Non-pigmented ciliary epithelial cell (primary cell): ENCODE measurements at places on chromosomes 4 and X.

DNA sequence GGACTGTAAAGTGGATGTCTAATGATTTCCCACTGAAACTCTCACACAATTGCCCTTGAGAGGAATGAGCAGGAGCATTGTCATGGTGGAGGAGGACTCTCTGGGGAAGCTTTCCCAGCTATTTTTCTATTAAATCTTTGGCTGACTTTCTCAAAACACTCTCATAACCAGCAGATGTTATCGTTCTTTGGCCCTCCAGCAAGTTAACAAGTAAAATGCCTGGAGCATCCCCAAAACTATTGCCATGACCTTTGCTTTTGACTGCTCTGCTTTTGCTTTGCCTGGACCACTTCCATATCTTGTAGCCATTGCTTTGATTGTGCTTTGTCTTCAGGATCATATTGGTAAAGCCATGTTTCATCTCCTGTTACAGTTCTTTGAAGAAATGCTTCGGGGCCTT lies 120.2 kb upstream of the PDE5A start:
- DNase-seq = no peak

DNA sequence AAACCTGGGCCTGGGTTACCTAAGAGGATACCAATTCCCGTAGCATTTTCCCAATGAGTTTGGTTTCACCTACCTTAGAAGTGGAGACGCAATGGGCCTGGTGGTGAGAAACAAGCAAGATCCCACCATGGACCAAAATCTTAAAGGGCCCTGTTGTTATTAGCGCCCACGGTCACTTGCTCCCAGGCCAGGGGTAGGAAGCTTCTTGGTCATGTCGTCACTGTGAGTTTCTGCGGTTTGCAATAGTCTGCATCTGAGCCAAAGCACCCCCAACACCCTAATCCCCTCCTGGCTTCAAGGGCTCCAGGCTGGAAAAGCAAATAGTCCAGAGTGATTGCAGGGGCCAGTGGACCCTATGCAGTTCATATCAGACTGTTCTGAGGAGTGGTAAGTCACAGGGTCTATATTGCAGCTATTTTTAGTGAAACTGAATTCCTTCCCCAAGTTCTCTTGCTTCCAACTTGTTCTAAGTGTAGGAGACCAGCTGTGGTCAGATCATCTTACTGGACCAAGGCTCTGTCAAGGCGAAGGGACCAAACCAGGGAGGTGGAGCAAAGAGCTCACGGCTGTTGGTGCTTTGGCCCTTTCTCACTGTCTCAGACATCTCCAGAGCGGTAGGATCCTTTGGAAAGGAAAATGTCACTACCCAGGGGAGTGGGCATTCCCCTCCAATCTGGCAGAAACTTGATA lies 307.9 kb upstream of the F9 start:
- DNase-seq = no peak

- DNase-seq = no peak
These were observed 7.6 kb downstream of the FABP2 start for GRCh38 chr4:119314356-119314755.

- DNase-seq = no peak
These were observed 19.5 kb upstream of the PACRGL start for GRCh38 chr4:20680736-20681135.

GRCh38 chr4:89639395-89639794 lies 197.6 kb downstream of the SNCA start:
- no peak for DNase-seq

GRCh38 chr4:76795243-76795642 lies 102.7 kb downstream of the SOWAHB start:
- DNase-seq = no peak

DNA sequence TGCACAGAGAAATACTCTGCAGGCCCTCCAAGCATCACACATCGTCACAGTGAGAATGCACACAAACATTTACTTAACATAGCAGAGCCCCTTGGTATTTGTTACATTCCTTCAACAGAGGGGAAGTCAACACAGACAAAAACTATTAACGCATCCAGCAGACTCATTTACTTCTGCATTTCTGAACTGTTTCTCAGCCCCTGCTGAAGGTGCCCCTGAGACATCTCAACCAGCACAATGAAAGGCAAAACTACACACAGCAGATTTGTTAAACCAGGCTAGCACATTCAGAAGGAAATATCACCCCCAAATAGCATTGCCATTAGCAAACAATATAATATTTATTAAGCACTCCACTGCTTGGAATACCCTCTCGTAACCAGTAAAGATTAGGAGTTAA lies 367.0 kb downstream of the RAB28 start:
- DNase-seq = no peak

- no peak for DNase-seq
These were observed 20.9 kb downstream of the HNRNPD start for GRCh38 chr4:82352825-82353366.

DNA sequence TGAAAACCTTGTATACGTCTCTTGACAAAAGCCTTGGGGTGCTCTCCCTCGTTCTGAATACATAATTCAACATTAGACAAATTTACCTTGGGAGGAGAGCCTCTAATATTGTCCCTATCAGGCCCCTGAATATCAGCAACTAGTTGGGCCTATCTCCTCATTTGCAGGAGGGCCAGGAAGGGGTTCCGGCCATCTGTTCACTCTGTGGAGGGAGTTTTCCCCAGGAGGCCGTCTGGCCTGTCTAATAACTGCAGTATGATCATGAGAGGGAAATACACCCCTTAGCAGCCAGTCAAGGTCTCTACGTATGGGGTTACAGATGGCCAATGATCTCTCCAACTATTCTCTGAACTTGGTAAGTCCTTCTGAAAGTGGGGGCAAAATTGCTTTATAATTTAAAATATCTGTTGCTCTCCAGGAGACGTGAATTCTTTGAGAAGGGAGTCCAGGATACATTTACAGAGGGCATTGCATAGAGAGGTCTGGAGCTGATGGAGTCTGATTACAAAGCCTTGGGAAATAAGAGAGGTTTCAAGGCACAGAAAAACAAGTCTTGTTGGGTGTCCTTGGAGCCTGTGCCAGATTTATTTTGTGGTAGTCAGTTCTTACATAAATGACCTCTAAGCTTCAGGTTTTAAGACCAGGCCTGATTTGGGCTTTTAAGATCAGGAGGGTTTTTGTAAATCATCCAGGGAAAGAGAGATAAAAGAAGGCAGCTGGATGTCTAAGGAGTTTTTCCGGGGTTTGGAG lies 48.2 kb upstream of the UXT start:
- no peak for DNase-seq

- no peak for DNase-seq
These were observed 1192.6 kb downstream of the C4orf33 start for GRCh38 chr4:130288576-130288975.

DNA sequence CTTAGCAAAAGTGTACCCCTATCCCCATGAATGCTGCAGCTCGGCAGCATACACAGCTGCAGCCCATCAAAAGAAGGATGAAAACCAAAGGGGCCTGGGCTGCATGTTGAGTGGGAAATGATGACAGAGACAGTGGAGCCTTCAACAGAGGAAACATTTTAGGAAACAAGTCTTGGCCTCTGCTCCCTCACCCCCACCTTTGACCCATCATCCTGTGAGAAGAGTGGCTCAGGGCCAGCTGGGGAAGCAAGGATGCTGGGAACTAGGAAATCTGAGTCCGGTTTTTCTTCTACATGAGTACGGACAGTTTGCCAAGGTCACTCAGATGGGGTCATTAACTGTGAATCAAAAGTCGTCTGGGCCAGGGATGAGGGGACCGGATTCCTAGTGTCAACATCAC lies 37.2 kb downstream of the IDS start:
- no peak for DNase-seq

DNA sequence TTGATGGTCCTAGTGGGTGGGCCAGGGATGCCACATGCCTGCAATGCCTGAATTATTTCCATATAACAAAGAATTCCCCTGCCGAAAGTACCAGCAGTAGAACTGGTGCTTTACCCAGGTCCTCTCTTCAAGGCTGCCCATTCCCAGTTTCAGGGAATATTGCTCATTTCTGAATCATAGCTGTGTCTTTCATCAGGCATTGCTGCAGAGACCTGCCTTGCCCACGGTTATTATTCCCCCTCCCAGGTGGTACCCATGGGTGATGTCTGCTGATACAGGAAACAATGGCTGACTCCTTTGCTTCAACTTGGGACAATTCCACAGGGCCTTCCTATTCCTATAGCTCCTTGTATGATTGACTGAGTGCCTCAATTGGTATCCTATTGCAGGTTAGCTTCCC lies 9.7 kb upstream of the IQCM start:
- no peak for DNase-seq

DNA sequence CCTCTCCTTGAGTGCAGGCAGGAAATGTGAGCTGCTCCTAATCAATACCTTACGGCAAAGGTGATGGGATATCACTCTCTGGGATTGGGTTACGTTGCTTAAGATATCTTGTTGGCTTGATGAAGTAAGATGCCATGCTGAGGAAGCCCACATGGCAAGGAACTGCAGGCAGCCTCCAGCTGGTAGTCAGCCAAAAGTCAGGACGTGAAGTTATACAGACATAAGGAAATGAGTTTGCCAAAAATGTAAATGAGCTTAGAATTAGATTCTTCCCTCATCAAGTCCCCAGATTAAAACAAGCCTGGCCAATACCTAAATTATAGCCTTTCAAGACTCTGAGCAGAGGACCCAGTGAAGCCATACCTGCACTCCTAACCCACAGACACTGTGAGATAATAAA lies 155.0 kb downstream of the QDPR start:
- no peak for DNase-seq

DNA sequence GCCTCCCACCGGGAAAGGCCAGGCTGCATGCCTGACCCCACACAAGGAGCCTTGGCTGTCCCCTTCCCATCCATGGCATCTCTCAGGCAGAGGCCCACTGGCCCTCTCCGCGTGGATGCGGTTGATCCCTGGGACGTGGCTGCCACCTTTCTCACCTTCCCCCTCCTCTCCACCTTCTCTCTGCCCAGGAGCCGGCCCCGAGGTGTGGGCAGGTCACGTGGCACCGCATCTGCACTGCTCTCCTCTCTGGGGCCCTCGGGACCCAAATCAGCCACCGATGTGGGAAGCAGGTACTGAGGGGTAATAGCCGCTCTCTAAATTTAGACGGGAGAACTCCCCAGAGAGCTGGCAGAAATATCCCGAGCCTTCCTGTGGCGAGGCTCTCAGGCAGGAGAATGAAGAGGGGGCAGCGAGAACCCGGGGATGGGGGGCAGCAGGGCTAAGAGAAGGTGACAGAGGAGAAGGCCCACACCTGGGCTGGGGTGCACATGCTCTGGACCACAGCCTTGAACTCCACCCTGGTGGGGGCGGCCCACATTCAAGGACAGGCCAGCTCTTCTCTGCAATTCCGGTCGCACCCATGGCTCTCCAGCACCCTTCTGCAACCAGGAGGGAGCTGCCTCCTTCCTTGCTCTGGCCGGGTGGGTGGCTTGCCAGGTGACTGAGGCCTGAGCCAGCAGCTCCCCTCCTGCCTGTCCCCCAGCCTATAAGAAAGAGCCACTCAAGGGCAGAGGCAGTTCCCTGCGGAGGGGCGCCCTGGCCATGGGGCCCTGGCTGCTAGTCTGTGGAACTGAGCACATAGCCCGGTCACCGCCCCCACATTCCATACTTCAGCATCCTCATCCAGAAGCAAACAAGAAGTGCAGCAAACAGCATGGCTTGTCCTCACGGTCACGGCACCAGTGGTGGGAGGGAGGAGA lies 9.6 kb upstream of the DUSP9 start:
- no peak for DNase-seq

DNA sequence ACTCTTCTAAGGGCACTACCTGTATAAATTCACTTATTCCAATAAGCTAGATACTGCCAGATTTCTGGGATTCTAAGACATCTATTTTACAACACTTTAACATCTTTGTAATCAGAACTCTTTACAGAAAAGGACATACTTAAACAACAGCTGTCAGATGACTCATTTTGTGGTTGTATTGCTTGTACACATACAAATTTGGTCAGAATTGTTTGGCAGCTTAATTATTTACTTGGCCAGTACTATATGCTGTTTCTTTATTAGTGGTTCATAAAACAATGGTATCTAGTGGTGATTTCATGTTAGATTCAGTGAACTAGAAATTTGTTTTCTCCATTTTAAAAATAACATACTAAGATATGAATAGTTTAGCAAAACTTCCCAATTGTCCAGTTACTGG lies 27.2 kb downstream of the PALLD start:
- DNase-seq = no peak

GRCh38 chrX:15221321-15221720 lies 48.6 kb downstream of the ASB9 start:
- no peak for DNase-seq

DNA sequence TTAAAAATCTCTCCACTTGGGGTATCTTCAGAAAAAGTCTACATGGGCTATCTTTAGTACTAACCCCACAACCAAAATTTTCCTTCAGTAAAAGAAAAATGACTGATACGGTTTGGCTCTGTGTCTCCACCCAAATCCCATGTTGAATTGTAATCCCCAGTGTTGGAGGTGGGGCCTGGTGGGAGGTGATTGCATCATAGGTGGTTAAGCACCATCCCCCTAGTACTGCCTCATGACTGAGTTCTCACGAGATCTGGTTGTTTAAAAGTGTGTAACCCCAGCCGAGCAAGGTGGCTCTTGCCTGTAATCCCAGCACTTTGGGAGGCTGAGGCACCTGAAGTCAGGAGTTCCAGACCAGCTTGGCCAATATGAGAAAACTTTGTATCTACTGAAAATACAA lies 66.8 kb downstream of the USP46 start:
- no peak for DNase-seq

- no peak for DNase-seq
These were observed 127.1 kb downstream of the SH3KBP1 start for GRCh38 chrX:19760345-19760744.

DNA sequence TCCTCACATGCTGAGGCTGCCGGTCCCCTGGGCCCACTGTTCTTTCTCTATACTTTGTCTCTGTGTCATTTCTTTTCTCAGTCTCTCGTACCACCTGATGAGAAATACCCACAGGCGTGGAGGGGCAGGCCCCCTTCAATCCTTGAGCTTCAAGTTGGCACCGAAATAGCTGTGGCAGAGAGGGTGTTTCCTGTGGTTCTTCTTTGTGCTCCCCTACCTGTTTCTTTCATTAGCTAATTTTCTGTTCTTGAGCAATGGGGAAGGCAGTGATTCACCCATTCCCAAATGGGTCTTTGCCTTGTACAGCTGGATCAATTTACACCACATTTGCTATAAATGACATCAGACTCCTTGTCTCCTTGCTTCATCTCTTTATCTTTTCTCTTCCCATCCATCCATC lies 2.1 kb upstream of the CYSLTR1 start:
- no peak for DNase-seq

- DNase-seq = no peak
These were observed 776.6 kb upstream of the LCORL start for GRCh38 chr4:18798123-18798522.

DNA sequence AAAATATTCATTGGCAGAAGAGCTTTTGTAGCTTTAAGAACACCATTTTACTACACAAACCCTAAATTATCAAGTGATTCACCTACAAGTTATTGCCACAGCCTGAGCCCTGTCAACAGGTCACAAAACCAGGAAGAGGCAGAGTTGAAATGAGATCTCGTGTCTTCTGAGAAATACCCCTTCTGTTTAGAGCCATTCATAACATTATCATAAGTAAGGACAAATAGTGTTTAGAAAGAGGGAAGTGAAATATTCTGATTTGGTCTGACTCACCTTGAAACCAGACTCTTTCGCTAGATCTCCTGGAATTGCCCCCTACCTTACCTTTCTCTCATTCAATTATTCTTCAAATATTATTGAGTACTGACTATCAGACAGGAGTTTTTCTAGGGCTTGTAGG lies 5.9 kb downstream of the ETDB start:
- DNase-seq = no peak
